ENCODE measurements at places on chromosomes 6 and 20.

- DNase-seq = no peak
Observed at GRCh38 chr20:59001449-59002171, 5.4 kb downstream of the CTSZ start.

- DNase-seq = no peak
Observed at GRCh38 chr20:59055302-59055701, 12.7 kb upstream of the PRELID3B start.

DNA sequence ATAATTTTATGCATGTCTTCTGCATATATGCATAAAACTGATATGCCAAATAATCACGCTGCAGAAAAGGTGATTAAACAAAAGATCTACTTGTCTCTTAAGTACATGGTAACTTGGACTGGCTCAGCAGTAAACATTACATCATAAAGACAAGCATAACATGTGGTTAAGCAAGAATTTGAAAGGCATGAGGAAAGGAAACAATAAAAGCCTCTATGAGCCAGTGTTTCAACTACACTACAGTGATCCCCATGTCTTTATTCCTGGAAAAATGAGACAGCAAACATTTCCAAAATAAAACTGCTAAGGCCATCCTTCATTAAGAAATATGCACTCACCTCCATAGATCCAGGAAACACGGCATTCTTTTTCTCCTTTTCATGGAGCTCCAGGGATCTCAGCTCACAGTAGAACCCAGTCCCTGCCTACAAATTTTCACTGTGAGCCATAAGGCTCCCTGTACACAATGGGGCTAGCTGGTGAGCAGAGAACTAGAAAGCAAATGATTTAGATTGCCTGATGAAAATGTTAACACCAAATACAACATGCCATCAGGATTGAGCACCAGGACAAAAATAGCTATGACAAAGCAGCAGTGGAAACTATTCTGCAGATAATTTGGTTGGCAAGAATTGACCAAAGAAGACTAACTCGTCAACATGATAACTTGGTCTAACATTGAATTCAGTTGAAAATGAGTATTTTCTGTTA, 156.1 kb downstream of the COL21A1 start:
- DNase-seq = peak; percentile 77

- no peak for DNase-seq
Observed at GRCh38 chr20:1950836-1951235, 43.0 kb downstream of the PDYN start.

- DNase-seq = no peak
Observed at GRCh38 chr6:112502351-112503090, 155.4 kb downstream of the RFPL4B start.

GRCh38 chr20:60086821-60087562, 128.8 kb downstream of the CDH26 start:
- no peak for DNase-seq

GRCh38 chr20:62971950-62972844, 19.7 kb downstream of the SLC17A9 start:
- peak; percentile 48 for DNase-seq

DNA sequence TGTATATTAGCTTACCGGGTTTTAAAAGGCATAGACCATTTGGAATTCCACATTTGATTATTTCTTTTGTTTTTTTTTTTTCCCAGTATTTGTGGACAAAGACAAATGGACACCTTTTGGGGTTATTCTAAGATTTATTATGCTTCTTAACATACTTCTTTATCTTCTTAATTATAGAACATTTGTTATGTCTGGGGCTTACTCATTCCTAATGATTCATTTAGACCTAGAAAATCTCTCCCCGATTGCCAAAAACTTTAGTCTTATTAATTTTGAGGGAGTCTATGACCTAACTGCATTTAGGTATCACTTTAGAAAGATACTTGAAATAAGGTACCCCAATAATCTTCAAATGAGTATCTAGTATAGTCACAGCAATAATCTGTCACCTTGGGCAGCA, 170.7 kb upstream of the PREP start:
- DNase-seq = no peak

- no peak for DNase-seq
Observed at GRCh38 chr20:5670874-5671273, 79.3 kb upstream of the SHLD1 start.

- no peak for DNase-seq
Observed at GRCh38 chr20:34180460-34181120, 60.6 kb upstream of the ASIP start.

DNA sequence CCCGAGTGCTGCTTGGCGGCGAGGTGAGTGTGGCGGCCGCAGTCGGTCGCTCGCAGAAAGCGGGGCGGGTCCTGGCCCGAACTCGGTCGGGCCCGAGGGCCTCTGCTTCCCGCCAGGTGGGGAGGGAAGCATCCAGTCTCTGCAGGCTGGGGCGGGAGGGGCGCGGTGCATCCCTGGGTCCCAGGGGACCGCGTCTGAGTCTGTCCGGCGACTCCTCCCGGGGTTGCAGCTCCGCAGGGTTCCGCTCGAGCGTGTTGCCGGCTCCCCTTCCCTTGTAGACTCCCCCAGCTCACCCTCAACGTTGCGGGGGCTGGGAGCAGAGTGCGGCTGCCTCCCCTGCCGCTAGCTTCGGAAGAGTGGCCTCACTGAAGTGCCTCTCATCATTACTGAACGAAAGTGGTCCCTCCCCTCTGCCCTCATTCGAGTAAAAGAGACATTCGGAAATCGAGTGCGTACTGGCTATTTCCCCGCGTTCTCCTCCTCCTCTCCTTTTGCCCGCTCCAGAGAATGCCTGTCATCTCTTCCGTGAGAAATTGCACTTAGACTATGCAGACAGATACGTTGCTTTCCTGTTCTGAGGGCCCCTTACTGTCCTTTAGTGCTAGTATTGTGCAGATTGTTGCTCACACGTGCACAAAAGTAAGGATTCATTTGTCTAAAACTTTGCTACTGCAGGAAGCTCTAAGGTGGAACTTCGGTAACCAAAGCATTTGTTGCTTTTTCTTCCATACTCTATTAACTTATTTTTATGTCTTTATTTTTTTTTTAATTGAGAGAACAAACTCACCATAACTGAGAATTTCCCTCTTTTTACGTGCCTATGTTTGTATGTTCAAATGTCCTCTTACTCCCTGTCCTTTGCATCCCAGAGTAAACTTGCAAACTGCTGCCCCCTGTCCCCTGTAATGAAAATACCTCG, 751 bp downstream of the MAP3K4 start:
- DNase-seq = peak; percentile 58

GRCh38 chr20:24915440-24915839, 33.6 kb upstream of the CST7 start:
- DNase-seq = no peak

GRCh38 chr6:28863604-28864325, 60.0 kb downstream of the TRIM27 start:
- DNase-seq = peak; percentile 93

DNA sequence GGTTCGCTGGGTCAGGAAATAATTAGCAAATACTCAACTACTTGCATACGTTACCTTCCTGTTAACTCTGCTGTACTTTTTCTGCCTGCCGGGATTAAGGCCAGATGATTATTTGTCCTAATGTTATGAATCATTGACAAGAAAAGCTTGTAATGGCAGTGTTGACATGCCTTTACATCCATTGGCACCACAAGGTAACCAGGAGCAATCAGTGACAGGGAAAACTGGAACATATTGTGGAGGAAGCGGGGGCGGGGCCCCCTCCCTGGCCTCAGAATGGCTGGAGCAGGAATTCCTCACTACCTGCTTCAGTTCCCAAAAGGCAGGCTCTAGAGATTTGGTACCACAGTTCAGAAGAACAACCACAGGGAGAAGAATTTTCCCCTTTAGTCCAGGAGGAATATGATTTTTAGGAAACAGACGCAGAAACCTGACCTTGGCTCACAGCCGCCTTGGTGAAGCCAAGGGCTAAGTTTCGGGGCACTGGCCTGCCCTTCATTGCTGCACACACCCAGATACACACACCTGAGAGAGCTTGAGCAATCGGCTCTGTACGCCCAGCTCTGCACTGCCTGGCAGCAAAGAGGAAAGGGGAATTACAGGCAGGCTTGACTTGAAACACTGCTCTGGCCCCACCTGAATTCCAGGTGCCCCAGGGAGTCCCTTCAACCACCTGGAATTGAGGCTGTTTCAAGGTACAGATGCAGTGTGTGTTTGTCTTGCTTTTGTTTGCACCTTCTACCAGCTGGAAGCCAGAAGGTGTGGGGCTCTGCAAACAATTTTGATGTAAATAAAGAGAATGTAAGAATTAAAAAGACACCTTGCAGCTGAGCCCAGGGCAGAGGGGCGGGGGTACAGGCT, 89.8 kb downstream of the MYB start:
- DNase-seq = no peak

DNA sequence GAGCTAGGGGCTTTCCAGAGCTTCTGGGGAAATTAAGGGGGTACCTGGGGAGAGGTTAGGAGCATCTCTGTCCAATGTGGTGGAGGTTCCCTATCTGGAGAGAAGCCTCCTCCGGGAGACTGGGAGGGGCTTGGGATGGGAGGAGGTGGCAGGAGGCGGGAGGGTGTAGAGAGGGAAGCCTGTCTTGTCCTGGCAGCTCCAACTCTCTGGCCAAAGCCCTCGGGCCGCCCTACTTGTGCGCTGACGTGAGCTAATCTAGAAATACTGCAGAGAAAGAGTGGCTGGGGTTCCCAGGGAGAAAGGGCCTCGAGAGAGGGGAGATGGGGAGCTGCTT, 1.6 kb upstream of the SLC32A1 start:
- no peak for DNase-seq

- DNase-seq = no peak
Observed at GRCh38 chr6:121816906-121817540, 381.6 kb downstream of the GJA1 start.

DNA sequence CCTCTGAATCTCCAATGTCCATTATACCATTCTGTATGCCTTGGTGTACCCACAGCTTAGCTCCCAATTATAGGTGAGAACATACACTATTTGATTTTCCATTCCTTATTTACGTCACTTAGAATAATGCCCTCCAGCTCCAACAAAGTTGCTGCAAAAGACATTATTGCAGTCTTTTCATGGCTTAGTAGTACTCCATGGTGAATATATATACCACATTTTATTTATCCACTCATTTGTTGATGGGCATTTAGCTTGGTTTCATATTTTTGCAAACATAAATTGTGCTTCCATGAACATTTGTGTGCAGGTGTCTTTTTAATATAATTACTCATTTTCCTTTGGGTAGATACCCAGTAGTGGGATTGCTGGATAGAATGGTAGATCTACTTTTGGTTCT, 374.1 kb upstream of the HTR1E start:
- no peak for DNase-seq

GRCh38 chr6:107360476-107360875, 98.9 kb downstream of the PDSS2 start:
- DNase-seq = no peak

DNA sequence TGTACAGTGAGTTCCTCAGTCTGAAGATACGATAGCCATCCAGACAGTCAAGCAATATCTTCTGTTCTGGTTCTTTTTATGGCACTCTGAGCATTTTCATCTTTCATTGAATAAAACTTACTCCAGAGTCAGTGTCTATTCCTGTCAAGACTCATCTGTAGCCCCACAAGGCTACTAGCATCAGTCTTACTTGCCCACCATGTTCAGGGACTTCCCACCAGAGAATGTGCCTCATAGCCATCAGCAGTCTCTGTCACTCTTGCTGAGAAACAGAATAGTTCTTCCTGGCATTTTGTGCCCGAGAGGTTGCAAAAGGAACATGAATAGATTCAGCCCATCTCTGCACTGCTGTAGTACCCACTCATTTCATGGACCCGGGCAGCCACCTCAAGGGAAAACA, 12.7 kb upstream of the DCBLD1 start:
- no peak for DNase-seq

- DNase-seq = no peak
Observed at GRCh38 chr6:47360388-47360787, 50.7 kb upstream of the TNFRSF21 start.

DNA sequence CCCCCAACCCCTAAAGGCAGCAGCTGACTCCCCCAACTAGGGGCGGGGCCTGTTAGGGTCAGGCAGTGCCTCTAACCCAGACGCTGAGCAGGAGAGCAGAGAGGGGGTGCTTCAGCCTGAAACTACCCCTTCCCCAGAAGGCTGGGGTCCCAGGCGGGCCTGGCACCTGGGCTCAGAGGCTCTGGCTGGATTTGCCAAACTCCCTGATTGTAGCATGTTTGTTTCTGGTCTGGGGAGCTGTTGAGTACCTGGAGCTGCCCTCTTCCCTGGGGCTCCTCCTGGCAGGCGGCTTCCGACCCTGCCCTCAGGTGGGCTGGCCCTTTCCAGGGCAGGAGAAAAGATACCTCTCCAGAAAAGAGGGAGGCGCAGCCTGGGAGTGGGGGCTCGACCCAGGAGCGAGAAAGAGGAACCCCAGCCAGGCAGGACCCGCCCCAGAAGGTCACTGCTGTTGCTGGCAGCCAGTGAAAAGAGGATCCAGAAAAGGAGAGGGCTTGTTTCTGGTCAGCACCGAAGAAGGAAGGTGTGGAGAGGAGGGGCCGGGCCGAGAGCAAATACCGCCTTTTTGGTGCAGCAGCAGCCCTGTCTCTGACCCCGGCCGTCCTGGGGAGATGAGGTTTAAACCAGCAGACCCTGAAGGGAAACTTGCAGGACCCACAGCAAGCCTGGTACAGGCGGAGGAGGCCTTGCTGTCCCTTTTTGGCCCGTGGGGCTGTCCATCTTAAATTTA, 810 bp upstream of the ABHD16B start:
- DNase-seq = no peak

- DNase-seq = no peak
Observed at GRCh38 chr6:3455569-3456394, 1.1 kb downstream of the SLC22A23 start.

GRCh38 chr6:144722925-144723324, 437.8 kb downstream of the UTRN start:
- no peak for DNase-seq

DNA sequence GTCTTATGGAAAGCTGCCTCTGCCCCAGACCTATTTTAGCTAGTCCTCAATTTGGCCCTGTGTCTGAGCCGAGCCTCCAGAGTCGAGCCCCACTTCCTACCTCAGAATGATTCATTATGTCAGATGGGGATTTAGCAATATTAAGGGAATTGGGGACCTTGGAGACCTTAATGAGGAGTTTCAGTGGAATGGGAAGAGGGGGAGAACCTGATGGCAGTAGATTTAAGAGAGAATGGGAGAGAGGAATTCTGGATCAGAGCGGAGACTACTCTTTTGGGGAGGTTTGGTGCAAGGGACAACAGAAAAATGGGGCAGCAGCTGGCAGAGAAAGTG, 63.5 kb downstream of the EFHC1 start:
- no peak for DNase-seq

DNA sequence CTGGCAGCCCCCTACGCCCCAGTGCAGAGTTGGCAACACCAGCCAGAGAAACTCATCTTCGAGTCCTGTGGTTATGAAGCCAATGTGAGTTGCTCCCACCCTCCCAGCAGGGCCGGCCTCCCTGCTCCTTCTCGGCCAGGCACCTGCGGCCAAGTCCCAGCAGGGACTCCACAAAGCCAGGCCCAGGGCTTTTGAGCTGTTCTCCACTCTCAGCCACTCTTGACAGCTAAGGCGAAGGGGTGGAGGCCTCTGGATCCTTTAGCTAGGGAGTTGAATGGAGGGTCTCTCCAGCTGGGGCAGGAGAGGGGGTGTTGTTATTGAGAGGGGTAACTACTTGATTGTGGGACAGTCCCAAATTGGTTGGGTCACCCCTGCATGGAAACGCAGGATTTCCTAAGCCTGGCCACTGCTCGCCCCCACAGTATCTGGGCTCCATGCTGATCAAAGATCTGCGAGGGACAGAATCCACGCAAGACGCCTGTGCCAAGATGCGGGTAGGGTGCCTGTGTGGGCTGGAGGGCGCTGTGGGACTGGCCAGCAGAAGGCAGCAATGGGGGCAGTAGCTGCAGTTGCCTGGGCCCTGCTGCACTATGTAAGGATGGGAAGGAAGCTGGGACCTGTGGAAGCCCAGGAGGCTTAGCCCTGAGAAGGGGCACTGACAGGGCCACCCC, 58.3 kb downstream of the TCP11 start:
- no peak for DNase-seq

GRCh38 chr20:37630166-37630565, 63.7 kb upstream of the CTNNBL1 start:
- no peak for DNase-seq
